ENCODE measurements at places on chromosomes 6 and 20.

DNA sequence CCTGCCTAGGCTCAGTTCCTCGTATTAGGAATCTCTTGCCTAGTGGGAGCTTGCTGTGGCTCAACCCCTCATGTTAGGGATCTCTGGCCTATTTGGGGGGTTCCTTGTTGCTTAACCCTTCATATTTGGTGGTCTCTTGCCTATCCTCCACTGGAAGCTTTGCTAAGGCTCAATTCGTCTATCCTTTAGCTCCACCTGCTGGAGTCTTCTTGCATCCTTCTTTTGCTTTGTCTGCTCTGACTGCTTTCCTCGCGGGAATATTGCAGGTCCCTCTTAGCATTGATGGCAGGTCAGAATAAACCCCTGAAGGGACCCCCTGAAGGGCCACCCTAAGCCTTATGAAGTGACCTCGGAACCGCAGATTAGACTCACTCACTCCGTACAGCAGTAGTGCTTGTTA lies 203.0 kb upstream of the TBX18 start:
- no peak for DNase-seq

- DNase-seq, result peak; percentile 38
Observed at GRCh38 chr6:52390361-52390727, 28.4 kb downstream of the PAQR8 start.

DNA sequence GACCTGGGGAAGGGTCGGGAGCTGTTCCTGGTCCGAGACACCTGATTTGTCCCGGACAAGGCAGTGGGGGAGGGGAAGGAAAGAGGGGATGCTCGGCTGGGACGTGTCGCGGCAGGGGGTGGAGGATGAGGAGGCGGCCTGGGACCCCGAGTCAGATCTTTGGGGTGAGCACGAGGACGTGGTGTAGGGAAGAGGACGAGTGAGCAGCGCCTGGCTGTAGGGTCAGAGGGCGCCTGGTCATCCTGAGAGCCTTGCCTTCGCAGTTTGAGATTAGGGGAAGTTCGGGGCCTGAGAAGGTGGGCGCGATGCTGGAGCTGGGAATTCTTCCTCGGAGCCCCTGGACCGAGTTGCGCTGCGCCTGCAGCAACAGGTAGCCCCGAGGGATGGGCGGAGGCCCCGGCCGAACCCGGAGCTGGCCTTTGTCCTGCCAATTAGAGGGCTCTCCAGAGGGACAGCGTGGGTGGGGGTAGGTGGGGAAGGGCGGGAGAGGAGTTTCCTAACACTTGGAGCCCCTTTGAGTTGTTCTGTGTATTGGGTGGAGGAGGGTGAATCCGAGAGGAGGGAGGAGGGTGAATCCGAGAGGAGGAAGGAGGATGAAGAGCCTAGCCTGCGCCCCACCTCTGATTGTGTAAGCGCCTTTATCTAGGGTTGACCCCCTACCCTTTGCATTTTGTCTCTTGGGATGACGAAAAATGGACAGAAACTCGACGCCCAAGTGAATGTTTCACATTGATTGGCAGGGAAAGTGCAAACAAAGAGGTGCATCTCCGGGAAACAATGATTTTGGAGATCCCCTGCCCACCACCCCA lies 72.0 kb downstream of the SOX4 start:
- DNase-seq, result no peak

DNA sequence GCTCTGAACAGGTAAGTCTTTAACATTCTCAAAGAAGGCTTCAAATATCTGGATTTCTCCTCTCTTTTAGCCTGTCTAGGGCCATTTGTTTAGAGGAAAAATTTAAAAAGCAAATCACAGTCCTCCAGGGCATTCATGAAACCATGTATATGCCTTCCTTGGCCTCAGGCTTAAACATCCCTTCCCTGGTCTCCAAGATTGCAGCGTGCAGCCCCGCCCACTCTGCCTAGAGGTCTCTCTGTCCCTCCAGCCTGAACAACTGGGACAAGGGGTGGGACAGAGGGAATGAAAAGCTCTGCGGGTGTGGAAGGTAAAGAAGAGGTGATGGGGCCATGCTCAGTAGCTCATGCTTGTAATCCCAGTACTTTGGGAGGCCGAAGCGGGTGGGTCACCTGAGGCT lies 9.8 kb upstream of the CBFA2T2 start:
- DNase-seq, result no peak
